ENCODE measurements at places on chromosomes 4 and X.
A peak's percentile ranks its signal among the peaks of the same experiment; 100 is the strongest.

DNA sequence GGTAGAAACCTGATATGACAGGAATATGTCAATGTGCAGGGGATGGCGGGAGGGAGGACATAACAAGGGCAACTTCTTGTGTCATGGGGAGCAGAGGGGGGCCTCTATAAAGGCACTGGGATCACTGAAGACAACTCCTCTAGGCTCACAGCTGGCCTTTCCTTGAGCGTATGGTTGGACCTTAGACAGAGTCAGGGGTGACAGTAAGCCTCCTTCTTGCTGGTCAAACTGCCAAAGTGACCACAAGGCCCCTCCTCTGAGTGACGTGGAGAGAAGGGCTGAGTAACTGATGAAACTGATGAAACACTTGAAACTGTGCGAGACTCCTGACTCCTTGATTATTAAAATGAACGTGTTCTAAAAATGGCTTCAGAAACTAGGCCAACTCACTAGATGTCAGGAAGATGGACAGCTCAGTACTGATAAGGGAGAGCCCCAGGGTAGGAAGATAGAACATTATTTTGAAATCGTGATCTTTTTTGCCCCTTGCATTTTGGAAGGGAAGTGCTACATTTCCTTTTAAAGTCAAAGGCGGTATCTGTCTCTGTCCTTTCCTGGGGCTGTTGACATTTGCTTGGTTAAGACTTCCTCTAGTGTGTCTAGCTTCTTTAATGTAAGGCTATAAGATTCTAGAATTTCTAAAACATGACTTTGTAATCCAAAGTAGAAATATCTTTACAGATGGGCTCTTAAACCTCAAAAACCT is 1.6 kb downstream of the RAB33A start:
- peak; percentile 85 for DNase-seq

DNA sequence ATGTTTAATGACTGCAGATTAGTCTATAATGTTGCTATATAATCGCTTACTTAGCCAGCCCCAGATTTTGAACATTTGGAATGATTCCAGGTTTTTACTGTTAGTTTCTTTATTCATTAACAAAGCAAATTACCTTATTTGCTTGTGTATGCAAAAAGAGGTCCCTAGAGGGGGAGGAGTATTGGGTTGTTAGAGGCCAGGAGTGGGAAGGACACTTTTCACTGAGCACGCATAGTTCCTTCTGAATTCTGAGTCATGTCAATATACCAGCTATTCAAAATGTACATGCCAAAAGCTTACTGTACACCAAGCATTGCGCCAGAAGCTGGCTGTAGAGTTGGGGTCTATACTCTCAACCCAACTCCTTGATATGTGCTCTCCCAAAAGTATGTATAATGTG is 5.1 kb upstream of the DGAT2L6 start:
- peak; percentile 43 for DNase-seq

GRCh38 chr4:79294064-79294463 is 31.8 kb downstream of the NAA11 start:
- DNase-seq: peak; percentile 20

DNA sequence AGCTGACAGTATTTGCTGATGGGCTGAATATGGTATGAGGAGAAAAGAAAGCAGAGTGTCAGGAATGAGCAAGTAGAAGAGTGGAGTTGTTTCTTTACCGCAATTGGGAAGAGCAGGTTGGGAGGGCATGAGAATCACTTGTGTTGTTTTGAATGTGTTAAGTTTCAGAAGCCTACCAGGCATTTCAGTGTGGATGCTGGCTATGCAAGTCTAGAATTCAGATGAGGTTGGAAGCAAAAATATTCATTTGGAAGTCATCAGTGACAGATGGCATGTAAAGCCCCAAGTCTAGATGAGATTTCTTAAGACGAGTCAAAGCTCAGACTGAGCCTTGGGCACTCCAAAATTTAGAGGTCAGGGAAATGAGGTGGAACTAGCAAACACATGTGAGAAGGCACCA is 156.4 kb downstream of the TSPAN5 start:
- DNase-seq: no peak

DNA sequence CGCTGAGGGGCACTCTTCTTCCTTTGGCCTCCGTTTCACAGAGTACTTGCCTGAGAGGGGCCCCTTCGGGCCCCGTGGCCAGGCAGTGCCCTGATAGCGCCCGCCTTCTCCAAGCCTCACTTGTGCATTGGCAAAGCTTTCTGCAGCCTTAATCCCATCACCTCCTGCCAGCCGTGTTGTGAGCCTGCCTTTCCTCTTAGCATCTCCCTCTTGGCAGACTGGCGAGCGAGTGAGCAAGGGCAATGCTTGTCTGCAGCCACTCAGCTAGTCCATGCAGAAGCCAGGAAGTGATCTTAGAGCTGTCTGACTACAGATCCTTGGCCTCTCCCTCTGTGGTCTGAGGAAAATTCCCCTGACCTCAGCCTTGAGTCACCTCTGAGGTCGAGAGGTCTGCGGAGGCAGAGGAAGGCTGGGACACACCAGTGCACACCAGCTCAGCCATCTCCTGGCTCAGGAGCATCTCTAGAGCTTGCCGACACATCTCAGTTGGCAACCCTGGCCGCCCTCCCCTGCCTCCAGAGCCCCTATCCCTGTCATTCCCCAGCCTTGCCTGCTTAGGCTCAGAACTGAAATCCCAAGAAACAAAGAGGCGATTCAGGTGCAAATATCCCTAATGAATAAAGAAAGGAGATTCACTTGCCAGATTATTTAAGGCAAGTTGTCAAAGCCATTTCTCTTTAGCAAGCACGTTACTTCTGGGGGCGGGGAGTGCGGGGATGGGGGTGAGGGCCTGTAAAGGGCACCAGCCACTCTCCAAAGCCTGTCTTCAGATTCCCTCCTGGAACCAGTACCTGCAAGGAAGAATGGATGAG is 143.5 kb upstream of the MAMLD1 start:
- peak; percentile 59 for DNase-seq

GRCh38 chrX:71095555-71095980 is at the start of gene FOXO4:
TSS of gene FOXO4 (plus strand) at chrX:71095851. CDS start at chrX:71096529, 678 bp downstream.
- peak; percentile 91 for DNase-seq

DNA sequence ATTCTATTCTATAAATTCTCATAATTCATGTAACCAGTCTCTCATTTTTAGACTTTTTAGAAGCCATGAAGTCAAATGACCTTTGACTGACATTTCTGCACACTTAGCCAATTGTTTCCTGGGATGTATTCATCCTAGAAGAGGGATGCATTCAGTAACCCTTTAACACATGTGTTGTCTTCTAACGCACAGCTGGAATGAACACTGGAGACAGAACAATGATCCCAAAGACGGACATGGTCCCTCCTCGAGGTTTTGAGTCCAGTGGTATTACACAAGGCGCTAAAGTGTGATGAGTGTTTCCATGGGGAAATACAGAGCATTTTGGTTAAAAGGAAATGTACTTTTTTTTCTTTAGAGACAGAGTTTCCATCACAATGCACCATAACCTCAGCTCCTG is 39.8 kb upstream of the CLDN24 start:
- no peak for DNase-seq

DNA sequence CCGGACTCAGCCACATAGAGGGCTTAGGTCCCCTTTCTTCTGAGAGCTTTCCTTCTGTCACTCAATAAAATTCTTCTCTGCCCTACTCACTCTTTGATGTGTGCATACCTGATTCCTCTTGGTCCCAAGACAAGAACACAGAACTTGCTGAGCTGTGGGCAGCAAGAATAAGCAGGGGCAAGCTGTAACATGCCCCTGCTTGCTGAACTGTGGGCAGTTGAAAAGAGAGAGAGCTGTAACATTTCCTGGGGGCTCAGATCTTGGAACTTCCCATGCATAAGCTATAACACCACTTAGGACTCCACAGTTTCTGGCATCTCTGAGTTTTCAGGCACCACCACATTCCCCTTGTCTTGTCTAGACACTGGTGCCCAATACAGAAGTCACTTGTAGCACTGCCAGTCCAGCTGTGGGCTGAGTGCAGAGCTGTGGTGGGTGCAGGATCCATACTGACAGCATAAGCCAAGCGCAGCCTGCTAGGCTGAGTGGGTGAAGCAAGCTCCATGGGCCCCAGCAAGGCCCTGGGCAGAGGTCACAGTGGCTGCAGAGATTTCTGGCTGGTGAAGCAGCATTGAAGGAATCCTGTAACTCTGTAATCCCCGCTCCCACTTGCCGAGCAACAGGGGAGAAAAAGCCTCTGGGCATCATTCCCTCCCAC is 241.2 kb downstream of the PCDH10 start:
- DNase-seq: no peak

DNA sequence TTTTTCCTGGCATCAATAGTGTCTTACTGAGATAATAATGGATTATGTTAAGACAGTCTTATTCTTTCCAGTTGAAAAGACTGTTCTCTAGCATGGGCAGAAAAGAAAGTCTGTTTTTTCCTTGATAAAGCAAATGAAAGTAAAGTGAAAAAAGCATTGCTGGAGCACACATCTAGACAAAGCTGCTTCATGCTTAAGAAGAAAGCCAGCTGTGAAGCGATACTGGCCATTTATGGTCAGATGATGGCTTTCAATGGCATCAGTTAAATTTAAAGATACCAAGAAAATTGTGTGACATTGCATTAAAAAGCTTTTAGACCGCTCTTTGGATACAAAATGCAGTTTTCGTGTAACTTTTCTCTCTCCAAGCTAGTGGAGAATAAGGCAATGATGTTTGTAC is 242.1 kb upstream of the TRAM1L1 start:
- DNase-seq: no peak

DNA sequence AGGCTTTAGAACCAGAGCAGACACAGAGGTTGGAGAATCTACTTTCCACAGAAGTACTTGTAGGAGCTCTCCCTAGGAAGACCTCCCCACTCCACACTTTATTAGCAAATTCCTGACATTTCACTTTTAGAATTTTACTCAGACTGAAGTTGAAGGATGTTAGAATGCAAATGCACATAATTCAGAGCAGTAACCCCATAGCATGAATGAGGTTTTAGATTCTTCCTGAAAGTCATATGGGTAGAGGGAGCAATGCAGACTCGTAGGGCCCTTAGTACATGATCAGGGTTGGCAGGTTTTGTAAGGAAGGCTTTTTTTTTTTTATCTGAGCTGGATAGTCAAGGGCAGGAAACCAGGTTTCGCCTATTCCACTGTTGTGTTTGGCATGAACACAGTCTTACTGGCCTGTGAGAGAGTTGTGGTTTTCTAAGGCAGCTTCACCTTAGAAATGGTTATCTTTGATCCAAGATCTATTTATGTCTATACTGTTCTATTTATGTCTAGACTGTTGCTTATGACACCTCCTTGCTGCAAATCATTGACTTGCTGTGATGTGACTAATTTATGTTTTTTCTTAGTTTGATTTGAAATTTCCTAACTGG is 48.9 kb downstream of the SPATA18 start:
- peak; percentile 22 for DNase-seq

DNA sequence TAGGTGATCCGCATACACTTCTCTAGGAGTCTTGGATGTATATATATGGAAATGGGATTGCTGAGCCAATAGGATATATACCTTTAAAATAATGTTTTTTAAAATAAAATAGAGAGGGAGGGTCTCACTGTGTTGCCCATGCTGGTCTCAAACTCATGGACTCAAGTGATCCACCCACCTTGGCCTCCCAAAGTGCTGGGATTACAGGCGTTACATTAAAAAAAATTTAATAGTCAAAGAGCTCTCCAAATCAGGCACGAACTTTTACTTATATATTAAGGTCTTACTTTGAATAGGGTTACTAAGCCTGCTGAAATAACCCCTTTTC is 109.0 kb downstream of the GNL3L start:
- DNase-seq: peak; percentile 0

DNA sequence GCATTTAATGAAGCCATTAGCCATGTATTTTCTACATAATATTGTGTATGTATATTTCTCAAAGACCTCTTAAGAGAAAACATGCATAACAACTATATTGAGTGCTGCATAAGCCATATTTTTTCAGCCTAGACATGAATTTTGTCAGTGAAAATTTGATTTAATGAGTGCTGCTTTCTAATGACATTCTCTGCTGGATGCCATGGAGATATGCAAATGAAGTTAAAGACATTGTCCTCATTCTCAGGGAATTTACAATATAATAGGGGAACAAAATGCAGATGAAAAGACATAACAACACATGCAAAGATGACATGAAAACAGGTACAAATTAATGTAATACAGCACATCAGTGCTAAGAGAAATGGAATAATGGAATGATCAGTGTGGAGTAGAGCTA is 118.7 kb downstream of the ATOH1 start:
- no peak for DNase-seq

DNA sequence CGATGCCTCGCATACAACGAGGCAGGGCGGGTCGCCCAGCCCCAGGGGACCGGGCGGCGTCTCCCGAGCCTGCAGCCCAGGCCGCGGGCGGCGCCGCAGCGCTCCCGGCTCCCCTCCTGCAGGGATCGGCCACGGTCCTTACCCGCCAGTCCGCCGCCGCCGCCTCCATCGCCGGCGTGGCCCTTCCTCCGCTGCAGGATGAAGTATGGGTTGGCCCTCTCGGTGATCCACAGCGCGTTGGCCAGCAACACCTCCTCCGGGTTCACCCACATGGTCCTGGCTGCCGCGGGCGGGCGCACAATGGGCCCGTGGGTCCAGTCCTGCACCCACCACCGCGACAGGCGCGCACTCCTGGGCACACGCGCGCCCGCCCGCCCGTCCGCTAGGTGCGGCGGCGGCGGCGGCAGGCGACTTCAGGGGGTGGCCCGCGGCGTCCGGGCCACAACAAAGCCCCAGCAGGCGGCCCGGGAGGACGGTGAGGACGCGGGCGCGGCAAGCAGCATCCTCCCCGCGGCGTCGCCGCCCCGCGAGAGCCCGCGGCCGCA is 339 bp downstream of the TBC1D9 start:
- DNase-seq: peak; percentile 77

GRCh38 chr4:653831-654502 is 20.1 kb downstream of the ATP5ME start:
- DNase-seq: no peak

DNA sequence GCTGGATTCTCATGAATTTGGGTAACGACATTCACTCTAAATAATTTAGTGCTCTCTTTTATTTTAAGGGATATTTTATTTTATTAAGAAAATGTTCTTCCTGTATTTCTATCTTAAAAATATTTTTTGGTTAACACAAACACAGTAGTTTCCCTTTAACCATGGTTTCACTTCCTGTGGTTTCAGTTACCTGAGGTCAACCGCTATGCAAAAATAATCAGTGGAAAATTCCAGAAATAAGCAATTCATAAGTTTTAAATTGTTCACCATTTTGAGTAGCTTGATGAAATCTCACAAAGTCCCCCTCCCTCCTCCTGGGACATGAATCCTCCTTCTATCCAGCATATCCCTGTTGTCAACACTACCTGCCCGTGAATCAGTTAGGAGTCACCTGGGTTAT is 71.4 kb downstream of the GBA3 start:
- DNase-seq: no peak

- DNase-seq: peak; percentile 18
These were observed 26.4 kb upstream of the PNMA3 start for GRCh38 chrX:153029875-153030274.

DNA sequence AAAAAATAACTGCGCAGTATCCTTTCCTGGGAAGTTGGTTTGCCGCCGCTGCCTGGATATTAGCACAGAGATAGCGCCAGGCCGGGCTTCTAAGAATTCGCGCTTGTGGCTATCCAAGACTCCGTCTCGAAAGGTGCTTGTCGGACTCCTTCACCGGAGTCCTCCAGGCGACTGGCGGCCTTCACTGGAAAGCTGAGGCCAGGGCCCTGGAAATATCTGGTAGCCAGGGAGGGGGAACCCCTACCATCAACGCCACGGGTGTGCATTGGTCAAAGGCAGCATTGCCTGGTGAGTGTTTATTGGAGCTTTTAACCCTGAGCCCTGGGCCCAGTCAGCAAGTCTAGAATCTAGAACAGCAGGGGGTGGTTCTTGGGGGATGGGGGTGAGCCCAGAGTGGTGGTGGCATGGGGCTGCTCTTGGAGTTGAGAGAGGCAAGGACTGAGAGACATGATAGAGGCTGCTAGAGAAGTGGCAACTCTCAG is 577 bp upstream of the PIM2 start:
- DNase-seq: peak; percentile 40

- DNase-seq: no peak
These were observed 32.3 kb downstream of the TRIM61 start for GRCh38 chr4:164945146-164945545.
